ENCODE measurements at places on chromosomes 11 and 22.

DNA sequence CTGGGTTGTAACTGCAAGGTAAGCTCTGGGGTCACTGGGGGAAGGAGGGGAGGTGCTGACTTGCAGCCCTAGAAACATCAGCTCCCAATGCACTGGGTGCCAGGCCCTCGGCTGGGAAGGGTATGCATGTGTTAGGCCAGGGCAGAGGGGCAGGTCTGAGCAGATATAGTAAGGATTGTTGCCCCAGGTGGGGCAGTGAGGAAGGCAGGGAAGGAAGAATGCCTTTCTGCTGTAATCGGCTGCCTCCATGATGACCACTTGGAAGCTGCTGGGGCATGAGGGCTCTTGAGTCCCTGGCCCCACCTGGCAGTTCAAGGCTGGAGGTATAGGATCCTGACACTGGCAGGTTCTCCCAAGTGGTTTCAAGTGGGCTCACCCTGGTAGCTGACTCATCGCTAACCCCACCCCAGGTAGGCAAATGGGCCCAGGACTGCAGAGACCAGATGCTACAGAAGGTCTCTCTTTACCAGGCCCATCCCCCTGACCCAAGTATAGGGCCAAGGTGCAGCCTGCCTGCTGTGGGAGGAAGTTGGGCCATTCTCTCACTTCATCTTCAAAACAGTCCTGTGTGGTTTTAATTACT is 56.7 kb downstream of the TIMP3 start:
- no peak for ATAC-seq

- no peak for ATAC-seq
These were observed 63.6 kb upstream of the EMID1 start for GRCh38 chr22:29142116-29142515.

DNA sequence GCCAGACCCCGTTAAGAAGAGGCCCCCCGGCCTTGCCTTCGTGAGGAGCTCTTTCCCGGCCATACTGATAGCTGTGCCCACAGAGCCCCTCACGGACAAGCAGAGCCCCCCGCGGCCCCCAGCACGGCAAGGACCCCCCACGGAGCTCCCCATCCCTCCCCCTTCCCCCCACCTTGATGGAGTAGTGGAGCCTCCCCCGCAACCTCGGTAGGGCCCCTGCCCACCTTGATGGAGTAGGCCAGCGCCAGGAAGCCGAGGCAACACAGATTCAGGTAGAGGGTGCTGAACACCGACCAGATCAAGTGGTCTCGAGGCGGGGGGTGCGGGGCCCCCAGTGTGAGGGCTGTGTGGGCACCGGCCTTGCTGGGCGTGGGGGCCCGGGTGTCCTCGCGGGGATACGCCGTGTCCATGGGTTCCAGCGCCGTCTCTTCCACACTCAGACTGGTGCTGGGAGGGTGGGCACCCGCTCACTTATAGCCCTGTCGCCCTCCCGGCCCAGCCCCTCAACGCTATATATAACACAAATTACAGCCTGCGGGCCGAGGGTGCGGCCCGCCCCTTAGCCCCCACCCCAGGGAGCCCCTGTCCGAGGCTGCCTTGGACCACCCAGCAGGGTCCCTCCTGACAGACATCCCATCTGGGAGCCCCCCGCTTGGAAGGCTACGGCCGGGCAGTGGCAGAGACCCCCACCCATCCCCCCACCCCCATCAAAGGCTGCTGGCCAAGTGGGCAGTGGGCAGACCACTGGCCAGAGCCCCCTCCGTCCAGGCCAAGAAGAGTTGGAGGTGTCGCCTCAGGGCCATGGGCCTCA is at the start of gene IFITM5:
Gene IFITM5, minus strand, starts transcription at position 446 of the 811 bp plus-strand sequence. Its CDS starts 36 bp downstream, at position 410.
- ATAC-seq: no peak

DNA sequence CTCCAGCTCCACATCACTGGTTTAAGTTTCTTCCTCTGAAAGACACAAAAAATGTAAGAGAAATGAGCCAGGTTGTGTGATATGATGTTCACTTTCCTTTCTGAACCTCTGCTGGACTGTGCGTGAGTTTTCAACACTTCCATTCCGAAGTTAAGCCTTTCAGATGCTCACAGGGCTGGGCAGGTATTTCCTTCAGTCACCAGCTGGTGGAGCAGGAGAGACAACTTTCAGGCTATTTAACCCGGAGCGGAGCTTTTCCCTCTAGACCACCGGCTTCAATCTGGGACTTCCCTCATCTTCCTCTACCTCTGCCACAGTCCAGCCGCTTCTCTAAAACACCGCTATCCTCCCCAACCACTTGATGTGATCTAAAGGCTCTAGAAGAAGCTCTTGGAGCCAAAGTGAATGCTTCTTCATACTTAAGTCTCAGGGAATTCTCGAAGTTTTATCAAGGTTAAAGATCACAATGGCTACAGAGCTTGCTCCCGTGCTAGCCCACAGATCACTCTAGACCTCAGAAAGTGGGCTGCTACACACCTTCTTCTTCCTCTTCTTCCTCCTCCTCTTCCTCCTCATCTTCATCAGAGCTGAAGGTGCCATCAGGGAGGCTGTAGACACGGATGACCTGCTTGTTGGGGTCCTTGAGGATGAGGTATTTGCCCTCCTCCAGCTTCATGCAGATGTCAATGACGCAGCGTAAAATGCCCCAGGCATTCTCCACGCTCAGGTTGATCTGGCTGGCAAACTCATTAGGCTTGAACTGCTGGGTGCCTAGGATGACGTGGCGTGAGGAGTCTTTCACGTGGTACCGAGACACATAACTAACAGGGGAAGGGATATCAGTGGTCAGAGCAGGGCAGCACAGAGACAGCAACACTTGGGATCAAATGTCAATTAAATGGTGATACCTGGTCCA is 4.4 kb upstream of the FOXRED2 start:
- ATAC-seq: no peak

- no peak for ATAC-seq
These were observed 30.2 kb downstream of the PPFIBP2 start for GRCh38 chr11:7544021-7544420.

- ATAC-seq: no peak
These were observed 147.1 kb downstream of the WT1 start for GRCh38 chr11:32288276-32288675.

- ATAC-seq: no peak
These were observed 75.2 kb downstream of the ISX start for GRCh38 chr22:35140879-35141745.

DNA sequence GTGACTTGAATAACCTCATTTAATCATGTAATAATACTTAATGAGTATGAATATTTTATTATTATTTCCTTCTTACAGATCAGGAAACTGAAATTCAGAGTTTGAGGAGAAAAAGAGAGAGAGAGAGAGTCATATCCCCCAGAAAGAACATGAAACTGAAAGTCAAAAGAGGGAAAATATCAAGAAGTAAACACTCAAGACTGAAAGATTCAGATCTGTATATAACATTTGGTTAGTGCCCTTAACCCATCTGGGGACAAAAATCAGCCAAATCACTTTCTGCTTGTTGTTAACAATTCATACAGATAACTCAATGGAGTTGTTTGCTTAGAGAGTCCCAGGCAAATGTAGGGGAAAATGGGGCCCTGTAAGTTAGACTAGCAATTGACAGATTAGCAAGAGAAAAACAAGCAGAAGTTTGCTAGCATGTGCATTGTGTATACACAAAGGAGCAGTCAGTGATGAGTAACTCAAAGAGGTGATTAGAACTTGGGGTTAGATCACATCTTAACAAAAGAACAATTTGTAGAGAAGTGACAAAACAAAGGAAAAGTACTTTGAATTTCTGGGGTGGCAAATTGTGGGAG is 25.9 kb upstream of the MMP13 start:
- no peak for ATAC-seq

DNA sequence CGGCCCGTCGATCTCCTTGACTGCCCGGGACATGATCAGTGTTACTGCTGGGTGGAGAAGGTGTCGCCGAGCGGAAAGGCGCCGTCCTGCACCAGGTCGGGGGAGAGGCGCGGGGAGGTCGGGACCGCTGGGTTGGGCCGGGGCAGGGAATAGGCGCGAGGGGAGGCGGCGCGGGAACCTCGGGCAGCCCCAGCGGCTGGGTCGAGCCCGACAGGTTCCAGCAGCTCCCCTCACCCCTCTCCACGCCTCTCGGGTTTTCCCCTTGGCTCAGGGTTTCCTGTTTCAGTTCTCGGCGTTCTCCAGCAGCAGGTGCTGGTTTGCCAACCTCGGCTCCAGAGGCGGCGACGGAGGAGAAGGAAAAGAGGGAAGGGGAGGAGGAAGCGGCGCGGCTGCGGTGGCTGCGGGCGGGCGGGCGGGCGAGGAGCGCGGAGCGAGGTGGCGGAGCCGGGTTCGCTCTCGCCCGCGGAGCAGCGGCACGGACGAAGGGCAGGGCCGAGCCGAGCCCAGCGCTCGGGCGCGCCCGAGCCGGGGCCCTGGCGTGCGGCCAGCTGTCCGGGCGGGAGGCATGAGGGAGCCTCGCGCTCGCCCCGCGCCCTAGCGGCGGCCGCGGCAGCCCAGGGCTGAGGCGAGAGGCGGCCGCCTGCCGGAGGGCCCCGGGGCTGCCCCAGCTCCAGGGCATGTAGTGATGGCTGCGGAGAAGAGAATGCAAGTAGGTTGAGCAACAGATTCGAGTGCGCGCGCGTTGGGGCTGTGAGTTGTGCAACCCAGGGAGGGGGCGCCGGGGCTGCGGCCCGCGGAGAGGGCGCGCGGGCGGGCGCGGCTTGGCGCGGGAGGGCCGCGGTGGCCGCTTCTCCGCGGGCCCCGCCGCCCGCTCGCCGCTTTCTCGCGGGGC is at the start of gene ZC3H12C:
Gene ZC3H12C, plus strand, starts transcription at position 878 of the 892 bp plus-strand sequence. CDS start 20 bp downstream, outside the sequence.
- peak; percentile 58 for ATAC-seq

GRCh38 chr11:75470476-75471080 is 37.6 kb upstream of the KLHL35 start:
- ATAC-seq: no peak

GRCh38 chr22:16609548-16610261 is 17.1 kb upstream of the CCT8L2 start:
- ATAC-seq: no peak

GRCh38 chr11:28504555-28505110 is 396.4 kb downstream of the METTL15 start:
- no peak for ATAC-seq

DNA sequence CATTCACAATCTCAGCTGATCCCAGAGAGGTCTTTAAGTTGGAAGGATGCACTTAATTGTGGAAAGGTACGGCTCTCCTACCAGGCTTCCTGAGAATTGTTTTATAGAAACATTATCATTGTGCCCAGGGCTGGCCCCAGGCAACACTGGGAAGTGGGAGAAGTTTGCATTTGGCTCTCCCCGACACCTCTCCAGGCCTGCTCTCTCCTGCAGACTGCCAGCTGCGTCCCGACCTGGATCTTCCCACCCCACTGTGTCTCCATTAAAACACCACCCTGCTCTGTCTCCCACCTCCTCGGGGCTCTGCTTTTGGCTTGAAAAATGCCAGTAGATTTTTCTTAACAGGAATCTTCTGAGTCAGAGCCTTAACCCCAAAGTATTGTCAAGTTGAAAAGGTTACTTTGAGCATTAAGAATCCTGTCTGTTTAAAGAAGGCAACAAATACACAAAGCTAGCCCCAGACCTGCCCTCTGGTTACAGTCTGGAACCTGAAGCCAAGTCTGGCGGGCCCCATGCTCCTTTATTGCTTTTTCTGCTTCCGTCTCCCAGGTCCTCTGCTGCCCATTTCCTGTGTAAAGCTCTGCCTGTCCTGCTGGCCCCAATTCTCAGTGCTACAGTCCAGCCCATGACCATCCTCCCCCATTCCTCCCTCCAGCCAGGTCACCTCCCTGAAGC is 530.2 kb downstream of the SOX6 start:
- no peak for ATAC-seq
